ENCODE measurements at places on chromosomes 5 and 9.

- no peak for DNase-seq
These were observed 57.9 kb downstream of the C5orf15 start for GRCh38 chr5:133910571-133910970.

DNA sequence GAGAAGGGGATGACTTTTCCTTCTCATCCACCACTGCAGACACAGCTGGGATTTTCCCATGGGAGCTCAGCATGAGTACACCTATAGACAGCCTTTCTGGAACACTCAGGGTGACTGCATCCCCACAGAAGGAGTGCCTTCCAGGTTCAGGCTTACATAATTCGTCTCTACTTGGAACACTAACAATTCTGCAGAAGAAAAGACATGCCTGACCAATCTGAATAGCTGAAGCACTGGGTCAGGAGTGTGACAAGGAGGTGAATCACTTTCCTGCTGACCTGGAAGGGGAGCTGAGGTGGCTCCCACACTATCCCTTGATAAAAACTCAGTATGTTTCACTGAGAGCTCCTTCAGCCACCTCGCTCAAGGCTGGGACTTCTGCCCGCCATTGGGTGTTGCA is 425.3 kb downstream of the TLR4 start:
- no peak for DNase-seq

- no peak for DNase-seq
These were observed 55.2 kb upstream of the PDE8B start for GRCh38 chr5:77155179-77155785.

DNA sequence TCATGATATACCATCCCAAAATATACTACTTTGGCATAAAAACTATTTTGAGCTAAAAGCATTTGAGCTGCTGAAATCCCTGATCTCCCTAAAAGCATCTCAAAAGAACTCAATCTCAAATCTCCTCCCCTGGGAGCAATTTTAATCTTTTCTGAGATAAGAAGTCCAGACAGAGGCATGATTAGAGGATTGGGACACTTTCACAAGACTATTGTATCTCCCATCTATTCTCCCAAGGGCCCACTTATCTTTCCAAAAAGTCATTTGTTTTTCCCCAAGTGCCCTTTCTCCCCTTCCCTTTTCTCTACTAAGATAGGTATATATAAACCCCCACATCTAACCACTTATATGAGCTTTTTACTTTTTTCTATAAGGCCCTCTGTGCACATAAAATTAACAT is 79.7 kb downstream of the ALDH7A1 start:
- DNase-seq = no peak

GRCh38 chr9:97811533-97812246 is 41.3 kb upstream of the FOXE1 start:
- DNase-seq = no peak

DNA sequence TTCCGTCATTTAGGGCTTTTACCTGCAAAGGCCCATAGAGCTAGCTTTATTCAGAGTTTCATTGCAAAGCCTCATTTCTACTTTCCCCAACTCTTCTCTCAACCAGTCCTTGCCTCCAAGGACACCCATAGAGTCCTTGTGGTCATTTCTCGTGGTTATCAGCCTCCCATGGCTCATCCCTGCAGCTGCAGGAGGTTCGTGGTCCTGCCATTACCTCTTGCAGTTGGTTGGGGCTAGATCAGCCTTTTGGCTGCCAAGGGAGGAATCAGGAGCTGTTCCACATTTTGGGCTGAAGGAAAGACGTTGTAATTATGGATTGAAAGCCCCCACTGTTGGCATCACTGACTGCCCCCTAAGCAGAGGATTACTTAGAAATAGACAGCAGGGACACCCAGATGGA is 231.0 kb downstream of the MAN2A1 start:
- DNase-seq = no peak

DNA sequence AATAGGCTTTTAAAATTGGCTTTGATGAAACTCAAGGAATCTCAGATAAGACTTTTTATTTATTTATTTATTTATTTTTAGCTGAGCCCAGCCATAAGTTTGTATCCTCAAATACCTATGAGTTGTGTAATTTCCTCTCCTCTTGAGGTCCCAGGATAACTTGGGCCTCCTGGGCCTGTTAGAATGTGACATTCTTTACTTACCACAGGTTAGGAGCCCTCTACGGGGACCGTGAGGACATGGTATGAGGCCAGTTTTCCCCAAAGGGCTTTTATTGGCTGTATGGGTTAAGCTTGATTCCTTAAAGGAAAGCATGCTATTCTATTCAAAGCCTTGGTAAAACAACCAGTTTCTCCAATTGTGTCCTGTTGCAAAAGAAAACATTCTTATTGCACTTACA is 16.9 kb downstream of the SHISAL2B start:
- DNase-seq = no peak

GRCh38 chr9:88920645-88921044 is 70.6 kb upstream of the S1PR3 start:
- no peak for DNase-seq

DNA sequence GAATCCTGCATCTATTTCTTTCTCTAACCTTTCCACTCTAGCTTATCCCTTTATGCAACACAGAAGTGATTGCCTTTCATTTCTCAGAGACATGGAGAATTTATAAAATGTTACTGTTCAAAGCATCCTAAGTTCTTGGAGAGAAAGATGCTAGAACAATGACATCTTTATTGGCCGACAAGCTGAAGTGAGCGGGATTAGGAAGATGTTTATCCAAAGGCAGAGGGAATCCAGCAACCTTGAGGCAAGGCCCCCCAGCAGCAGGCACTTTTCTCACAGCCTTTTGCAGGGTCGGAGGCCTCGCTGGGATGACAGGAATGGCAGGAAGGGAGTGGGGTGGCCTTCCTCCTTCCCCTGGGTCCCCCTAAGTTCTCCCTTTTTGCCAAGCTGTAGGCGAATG is 204.8 kb downstream of the GAPVD1 start:
- no peak for DNase-seq

GRCh38 chr9:96270236-96270744 is 31.7 kb downstream of the HSD17B3 start:
- DNase-seq = no peak

- DNase-seq = no peak
These were observed 19.4 kb downstream of the LHX2 start for GRCh38 chr9:124030969-124031451.
